ENCODE measurements at places on chromosomes 7 and 10. TPM values are rescaled to one million over a fixed set of nuclear protein-coding genes. Genes with fewer than 3 reads are reported as not detected.
A peak's percentile ranks its signal among the peaks of the same experiment; 100 is the strongest.

Gene PRKCQ
- total RNA-seq: 0.34 TPM

DNA sequence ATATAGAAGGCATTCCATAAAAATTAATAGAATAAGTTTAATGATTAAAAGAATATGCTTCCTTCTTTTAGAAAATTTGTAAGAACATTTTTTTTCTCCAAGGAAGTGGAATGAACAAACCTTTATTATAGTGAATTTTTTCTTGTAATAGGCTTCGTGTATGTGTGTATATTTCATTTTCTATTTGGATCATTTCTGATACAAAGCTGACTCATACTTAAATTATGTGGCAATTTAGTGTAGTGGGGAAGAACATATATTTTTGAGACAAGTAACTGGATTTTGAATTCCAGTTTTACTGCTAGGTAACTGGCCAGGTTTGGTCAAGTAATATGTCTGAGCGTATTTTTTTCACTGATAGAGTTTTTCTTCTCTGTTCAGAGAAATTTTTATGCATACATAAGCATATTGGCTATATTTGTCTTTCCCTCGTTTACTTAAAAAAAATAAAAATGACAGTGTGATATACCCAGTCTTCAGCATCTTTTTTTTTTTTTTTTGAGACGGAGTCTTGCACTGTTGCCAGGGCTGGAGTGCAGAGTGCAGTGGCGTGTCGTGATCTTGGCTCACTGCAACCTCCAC is 50.8 kb downstream of the CDK13 start:
- no peak for DNase-seq

GRCh38 chr7:44486693-44487092 is 3.8 kb downstream of the NUDCD3 start:
- no peak for DNase-seq

Gene PILRA
- 3.7 TPM for total RNA-seq

- no peak for DNase-seq
Measured at GRCh38 chr7:34022626-34023025, 117.3 kb downstream of the BMPER start.

Gene FAM180A
- 2.0 TPM for total RNA-seq

- no peak for DNase-seq
Measured at GRCh38 chr7:85133006-85133405, 53.9 kb downstream of the SEMA3D start.

Gene SORBS1
- total RNA-seq: 617 TPM

Gene AIFM2
- 20.7 TPM for total RNA-seq

DNA sequence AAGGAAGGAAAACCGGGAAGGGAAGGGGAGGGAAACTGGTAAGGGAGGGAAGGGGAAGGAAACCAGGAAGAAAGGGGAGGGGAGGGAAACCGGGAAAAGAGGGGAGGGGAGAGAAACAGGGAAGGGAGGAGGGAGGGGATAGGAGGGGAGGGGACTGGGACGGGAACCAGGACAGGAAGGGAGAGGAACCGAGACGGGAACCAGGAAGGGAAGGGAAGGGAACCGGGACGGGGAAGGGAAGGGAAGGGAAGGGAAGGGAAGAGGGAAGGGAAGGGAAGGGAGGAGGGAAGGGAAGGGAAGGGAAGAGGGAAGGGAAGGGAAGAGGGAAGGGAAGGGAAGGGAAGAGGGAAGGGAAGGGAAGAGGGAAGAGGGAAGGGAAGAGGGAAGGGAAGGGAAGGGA is 13.6 kb downstream of the C10orf67 start:
- no peak for DNase-seq

- no peak for DNase-seq
Measured at GRCh38 chr10:98555021-98555619, 108.4 kb upstream of the HPS1 start.

GRCh38 chr10:83736008-83736407 is 403.3 kb upstream of the GHITM start:
- no peak for DNase-seq

DNA sequence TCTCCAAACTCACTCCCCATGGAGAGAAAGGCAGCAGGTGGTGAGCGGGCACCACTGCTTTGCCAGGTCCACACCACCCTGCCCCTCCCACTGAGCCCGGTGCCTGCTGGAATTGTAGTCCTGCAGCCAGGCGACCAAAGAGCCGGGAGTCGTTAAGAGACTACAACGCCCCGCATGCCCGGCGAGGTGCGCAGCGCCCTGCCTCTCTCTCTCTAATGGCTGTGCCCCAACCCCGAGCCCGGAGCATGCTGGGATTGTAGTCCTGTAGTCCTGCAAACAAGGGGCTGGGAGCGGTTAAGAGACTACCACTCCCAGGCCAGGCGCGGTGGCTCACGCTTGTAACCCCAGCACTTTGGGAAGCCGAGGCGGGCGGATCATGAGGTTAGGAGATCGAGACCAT is 8.1 kb upstream of the ZNF727 start:
- peak; percentile 33 for DNase-seq

DNA sequence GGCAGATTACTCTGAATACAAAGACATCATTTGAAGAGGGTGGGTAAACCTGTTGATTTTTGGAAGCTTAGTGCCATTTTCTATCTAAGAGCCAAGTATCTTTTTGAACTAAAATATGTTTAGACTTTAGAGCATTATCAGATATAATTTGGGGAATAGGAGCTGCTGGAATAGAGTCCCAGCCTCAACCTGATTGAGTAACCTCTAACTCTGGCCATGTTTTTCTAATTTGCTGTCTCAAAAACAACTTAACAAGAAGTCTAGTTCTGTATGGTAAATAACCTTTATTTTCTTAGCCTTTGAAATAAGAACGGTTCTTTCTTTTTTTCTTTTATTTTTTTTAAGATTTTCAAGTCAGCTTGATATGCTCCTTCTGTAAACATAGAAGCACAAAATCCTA is 224.5 kb downstream of the DYNC1I1 start:
- no peak for DNase-seq

- DNase-seq: no peak
Measured at GRCh38 chr7:148590471-148590870, at the start of gene C7orf33. Gene C7orf33, plus strand, starts transcription at chr7:148590766. Its CDS starts 160 bp downstream, at chr7:148590926.

Gene PPP1R3C
- 173 TPM for total RNA-seq

GRCh38 chr7:67913604-67914003 is 917.0 kb downstream of the TYW1 start:
- no peak for DNase-seq

DNA sequence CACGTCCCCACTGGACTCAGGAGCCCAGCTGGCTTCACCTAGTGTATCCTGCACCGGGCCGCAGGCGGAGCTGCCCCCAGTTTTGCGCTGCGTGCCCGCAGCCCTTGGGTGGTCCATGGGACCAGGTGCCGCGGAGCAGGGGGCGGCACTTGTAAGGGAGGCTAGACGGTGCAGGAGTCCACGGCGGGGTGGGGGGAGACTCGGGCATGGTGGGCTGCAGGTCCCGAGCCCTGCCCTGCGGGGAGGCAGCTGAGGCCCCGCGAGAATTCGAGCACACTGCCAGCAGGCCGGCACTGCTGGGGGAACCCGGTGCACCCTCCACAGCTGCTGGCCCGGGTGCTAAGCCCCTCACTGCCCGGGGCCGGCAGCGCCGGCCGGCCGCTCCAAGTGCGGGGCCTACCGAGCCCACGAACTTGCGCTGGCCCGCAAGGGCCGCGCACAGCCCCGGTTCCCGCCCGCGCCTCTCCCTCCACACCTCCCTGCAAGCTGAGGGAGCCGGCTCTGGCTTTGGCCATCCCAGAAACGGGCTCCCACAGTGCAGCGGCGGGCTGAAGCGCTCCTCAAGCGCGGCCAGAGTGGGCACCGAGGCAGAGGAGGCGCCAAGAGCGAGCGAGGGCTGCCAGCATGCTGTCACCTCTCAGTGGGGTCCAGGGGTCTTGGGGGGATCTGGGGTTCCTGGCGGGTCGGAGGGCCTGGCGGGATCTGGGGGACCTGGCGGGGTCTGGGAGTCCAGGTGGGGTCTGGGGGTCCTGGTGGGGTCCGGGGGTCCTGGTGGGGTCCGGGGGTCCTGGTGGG is 81.4 kb downstream of the VIPR2 start:
- no peak for DNase-seq

GRCh38 chr7:130943981-130944380 is 210.0 kb upstream of the KLF14 start:
- DNase-seq: no peak

DNA sequence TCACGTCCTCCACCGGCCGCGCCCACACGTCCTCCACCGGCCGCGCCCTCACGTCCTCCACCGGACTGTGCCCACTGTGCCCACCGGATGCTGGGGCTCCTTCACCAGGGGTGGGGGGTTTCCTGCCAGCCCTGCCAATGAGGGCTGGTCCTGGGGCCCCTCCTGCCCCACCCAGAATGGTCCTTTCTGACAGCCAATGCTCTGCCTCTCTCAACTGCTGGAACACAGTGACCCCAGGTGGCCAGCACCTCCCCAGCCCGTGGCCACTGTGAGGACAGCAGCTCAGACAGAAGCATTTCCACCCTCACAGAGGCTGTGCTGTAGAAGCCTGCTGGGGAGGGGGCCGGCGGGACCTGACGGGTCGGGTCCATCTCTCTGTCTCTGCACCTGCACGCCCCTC is 90.1 kb upstream of the DNAAF5 start:
- no peak for DNase-seq

- DNase-seq: no peak
Measured at GRCh38 chr10:22633106-22633505, 81.3 kb downstream of the PIP4K2A start.

Gene HOXA5
- total RNA-seq: 0.27 TPM

Gene OR2A42
- 0.10 TPM for total RNA-seq

DNA sequence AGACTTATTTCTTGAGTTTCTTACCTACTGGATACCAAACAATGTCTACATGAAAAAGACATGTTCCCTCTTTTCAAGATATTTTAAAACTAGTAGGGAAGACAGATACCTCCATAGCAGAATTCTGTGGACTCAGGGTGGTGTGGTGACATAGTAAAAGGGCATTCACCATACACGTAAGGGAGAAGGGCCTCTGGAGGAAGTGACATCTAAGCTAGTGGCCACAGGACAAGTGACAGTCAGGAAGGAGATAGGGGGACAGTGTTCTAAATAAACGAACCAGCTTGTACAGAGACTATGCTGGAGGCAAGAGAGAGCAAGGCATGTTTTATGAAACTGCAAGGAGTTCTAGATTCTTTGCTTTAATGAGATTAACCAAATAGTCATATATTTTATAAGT is 321.7 kb upstream of the LRGUK start:
- no peak for DNase-seq

DNA sequence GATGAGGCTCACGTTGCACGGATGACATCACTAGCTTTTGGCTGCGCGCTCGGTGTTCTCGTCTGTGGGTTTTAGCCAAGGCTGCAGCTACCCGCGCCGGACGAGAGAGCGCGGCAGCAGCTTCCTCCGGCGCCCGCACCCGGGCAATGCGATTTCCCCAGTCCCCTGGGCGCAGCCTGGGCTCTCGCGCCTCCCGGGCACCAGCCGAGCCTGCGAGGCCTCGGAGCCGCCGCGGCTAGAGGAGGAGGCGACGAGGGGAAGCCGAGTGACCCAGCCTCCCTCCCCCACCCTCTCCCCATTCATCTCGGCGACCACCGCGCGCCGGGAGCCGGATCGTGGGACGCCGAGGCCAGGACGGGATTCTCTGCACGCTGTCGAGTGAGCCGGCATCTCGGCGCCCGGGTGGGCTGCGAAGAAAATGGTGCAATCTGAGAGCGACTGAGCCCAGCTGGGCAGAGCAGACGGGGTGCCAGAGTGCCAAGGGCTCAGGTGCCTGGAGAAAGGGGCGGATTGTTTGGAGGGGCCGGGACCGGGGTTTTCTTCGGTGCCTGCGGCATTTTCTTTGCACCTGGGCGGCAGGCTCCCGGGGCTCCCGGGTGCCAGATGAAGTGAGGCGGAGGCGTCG is 1.2 kb upstream of the TMEM178B start:
- peak; percentile 65 for DNase-seq

Gene NSMCE4A
- 35.8 TPM for total RNA-seq

- no peak for DNase-seq
Measured at GRCh38 chr10:58608826-58609531, 96.3 kb downstream of the BICC1 start.

Gene RNF32
- total RNA-seq: 0.56 TPM

Gene FAM25C
- not detected for total RNA-seq

Gene SNX13
- 38.0 TPM for total RNA-seq
